ENCODE measurements at places on chromosomes 12 and 14. TPM values are rescaled to one million over a fixed set of nuclear protein-coding genes. Genes with fewer than 3 reads are reported as not detected.

The PTMS gene
- 289 TPM for polyA plus RNA-seq

DNA sequence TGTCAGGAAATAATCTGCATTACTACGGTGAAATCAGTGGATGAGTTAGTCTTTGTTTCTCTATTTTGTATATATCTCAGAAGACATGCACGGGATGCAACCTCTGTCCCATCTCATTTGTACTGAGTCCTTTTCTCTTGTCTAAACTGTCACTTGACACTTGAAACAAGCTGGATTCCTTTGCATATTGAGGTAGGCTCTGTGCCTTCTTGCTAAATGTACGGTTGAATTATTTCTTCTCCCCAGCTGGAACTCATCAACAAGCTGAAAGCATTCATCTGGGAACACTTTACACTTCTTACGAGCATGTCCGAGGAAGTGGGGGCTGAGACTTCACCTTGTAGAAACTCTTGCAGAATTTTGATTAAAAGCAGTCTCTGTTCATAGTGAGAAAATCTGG is 119.5 kb downstream of the VEZT start:
- no peak for DNase-seq

GRCh38 chr14:23181946-23182345 is 1.5 kb downstream of the SLC7A8 start:
- DNase-seq, result no peak

DNA sequence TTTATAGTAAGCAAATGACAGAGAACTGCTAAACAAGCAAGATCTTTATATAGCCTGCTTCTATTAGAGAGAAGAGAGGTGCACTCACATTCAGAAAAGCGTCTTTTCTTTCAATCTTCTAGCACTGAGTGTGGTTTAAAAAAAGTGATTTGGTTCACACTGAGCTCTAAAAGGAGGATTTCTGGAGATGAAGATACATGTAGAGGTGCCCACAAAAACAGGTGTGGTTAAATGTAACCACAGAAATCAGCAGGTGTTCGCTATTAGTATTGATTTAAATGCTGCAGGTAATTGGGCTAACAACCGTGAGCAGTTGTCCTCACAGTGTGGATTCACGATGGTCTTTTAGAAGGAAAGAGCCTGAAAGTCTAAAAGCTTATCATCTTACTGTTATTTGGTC is 10.7 kb downstream of the PKP2 start:
- no peak for DNase-seq

The OAS3 gene
- polyA plus RNA-seq, result 3.0 TPM

GRCh38 chr12:102120564-102120873 is 536 bp downstream of the PARPBP start:
- DNase-seq, result no peak

- DNase-seq, result peak; percentile 32
Observed at GRCh38 chr12:114238808-114239207, 167.1 kb downstream of the TBX5 start.

DNA sequence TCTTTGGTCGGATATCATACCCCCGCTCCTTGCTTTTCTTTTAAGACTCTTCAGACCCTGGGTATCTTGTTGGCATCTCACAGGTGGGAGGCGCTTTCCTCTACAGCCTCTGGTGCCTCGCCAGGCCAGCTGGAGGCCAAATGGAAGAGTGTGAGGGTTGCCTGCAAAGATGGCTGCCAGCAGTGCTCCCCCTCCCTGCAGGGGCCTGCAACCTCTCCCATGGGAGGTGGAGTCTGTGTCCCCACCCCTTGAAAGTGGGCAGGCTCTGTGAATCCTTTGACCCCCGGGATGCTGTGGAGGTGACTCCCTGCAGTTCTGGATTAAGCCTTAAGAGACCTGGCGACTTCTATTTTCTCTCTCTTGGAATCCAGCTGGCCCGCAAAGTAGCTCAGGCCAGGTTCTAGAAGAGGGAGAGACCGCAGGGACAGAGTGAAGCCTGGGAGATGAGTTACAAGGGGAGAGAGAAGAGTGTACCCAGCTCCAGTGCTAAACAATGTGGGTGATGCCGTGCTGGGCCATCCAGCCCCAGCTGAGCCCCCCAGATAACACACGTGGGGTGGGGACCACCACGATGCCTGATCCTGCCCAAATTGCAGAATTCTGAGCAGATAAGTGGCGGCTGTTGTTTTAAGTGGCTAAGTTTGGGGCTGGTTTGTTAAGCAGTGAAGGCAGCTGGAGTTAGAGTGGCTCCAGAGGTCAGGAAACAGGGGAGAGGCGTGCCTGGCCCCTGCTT is 37.9 kb upstream of the NCOR2 start:
- DNase-seq, result no peak

DNA sequence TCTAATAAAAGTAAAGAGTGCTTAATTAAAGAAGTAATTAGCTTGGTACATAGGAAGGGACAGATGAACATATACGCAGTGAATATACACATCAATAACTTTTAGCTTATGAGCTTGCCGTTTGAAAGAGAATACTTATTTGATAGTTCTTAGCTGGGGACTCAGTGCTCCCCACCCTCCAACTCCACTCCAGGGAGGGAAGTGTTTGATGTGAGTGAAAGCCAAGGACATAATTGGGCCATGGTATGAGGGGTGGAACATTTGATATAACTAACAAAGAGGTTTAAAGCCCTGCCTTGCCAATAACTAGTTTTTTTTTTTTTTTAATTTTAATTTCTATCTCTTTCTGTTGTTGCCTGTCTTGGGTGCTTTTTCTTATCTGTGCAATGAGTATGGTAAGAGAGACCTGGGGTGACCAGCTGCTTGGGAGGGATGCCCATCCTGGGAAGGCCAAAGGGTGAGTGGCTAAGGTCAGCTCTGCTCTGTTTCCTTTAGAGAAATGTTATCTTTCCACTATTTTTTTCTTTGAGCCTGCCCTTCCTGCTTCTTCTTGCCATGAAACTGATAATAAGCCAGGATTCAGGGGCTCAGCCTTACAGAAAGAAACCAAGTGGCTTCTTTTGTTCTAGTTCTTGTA is 132.8 kb upstream of the CPSF6 start:
- DNase-seq, result no peak

The ALDH2 gene
- polyA plus RNA-seq, result 60.6 TPM

GRCh38 chr14:53378142-53378541 is 225.0 kb upstream of the DDHD1 start:
- DNase-seq, result no peak

The RPL10L gene
- not detected for polyA plus RNA-seq

The STYK1 gene
- 0.01 TPM for polyA plus RNA-seq

DNA sequence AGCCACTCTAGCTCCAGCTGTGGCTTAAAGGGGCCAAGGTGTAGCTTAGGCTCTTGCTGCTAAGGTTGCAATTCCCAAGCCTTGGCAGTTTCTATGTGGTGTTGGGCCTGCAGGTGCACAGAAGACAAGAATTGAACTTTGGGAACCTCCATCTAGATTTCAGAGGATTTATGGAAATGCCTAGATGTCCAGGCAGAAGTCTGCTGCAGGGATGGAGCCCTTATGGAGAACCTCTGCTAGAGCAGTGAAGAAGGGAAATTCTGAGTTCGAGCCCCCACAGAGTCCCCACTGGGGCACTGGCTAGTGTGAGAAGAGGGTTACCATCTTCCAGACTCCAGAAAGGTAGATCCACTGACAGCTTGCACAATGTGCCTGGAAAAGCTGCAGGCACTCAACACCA is 694.7 kb downstream of the SLC16A7 start:
- DNase-seq, result no peak

- no peak for DNase-seq
Observed at GRCh38 chr12:130136509-130137039, 25.7 kb upstream of the FZD10 start.

The JAG2 gene
- 45.5 TPM for polyA plus RNA-seq

GRCh38 chr12:89181271-89181920 is 170.9 kb downstream of the DUSP6 start:
- DNase-seq, result no peak

- no peak for DNase-seq
Observed at GRCh38 chr12:79415321-79415720, 275.4 kb downstream of the PAWR start.

DNA sequence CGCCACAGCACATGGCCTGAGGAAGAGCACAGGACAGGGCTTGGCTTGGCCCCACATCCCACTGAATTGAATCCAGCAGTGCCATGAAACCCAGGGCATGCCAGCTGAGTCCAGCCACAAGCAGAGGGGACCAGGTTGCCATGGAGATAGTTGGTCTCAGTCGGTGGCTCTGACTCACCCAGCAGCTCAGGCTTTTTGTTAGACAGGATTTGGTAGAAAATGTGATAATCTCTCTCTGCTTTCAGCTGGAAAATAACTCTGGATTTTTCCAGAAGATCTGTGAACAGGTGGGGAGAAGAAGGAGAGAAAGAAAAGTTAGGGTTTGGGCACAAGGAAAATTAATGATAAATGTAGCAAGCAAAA is 4.8 kb downstream of the MYH7 start:
- no peak for DNase-seq

GRCh38 chr12:13599176-13599575 is 382.2 kb downstream of the GRIN2B start:
- DNase-seq, result no peak

DNA sequence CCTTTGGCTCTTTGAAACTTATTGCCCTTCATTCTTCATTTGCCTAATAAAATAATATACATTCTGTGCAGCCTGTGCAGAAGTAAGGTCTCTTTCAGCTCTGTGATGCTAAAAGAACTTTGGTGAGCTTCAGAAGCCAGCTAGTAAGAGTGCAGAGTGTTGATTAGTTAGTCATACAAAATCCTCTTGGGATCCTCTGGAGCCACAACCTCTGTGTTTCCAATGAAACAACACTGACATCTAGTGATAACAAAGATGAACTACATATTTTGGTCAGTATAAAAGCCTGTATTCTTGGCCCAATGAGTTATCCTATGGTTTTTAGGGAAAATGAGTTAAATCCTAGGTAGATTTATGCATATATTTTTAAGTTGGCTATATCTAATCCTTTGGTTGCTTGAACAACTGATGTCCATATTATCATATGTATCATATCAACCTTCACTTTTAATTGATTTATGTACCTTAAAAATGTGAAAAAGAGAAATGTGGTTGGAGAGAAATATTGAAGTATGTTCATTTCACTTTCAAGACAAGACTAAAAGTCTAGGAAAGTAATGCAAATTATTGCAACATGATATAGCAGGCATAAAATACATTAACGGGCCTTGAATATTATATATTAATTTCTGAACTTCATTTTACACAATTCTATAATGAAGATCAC is 158.4 kb downstream of the KLHL28 start:
- no peak for DNase-seq

The RHEBL1 gene
- polyA plus RNA-seq, result 0.43 TPM

The CFAP251 gene
- 1.0 TPM for polyA plus RNA-seq

All from heart right ventricle (tissue), 16 donors.